Left forelimb (tissue), 1 donor: ENCODE measurements at places on chromosomes 5 and 9.

- no peak for DNase-seq
Measured at GRCh38 chr9:77582525-77582924, 65.6 kb downstream of the GNA14 start.

- DNase-seq: no peak
Measured at GRCh38 chr9:72262063-72262462, 102.9 kb downstream of the ZFAND5 start.

- no peak for DNase-seq
Measured at GRCh38 chr9:77946296-77946695, 85.3 kb downstream of the GNAQ start.

- DNase-seq: no peak
Measured at GRCh38 chr9:1354086-1354485, 303.9 kb downstream of the DMRT2 start.

- no peak for DNase-seq
Measured at GRCh38 chr5:139566611-139567010, 5.5 kb downstream of the UBE2D2 start.

- DNase-seq: no peak
Measured at GRCh38 chr9:120966013-120966369, 39.4 kb upstream of the TRAF1 start.

DNA sequence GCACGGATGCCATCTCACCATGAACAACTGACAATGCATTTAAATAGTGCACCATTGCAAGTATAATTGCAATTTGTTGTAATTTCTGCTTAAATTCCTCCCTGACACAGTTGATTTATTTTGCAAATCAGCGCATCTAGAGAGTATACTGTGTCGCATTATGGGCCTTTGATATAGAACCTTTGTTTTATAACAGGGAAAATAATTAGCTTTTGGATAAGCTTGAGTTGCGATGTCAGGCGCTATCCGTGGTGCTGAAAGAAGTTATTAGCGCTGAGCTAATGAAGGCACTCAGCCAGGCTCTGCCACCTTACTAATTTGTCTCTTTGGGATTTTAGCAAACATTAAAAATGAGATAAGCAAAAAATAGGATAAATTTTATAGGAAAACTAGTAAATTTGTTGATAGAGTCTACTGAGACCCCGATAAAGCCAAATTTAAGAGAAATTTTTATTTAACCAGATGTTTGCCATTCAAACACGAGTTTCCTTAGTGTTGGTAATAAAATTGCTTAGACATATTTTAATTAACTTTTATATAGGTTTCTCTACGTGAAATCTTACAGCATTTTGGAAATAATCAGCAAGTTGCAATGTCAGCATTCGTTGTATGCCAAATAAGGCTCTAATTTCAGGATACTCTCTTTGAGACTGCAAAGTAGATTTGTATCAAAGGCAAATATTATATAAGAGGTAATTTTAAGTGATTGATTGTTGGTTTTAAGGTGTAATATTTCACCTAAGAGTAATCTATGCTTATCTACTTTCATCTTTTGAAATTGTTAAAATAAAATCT is 355.5 kb downstream of the TLR4 start:
- DNase-seq: no peak

DNA sequence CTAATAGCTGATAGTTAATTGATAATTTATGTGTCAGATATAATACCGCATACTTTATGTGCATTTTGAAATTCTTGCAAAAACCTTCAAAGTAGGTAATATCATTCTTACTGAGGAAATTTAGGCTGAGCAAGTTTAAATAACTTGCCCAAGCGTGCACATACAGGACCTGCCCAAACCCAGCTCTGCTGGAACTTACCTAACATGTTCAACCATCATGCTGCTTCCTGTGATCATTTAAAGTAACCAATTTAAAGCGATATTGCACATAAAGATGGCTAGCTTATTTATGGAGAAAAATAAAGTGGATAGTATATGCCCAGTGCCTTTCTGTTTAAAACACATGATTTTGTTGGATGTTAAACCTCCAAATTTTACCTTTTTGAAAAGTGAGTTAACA is 4.3 kb downstream of the FAM174A start:
- no peak for DNase-seq

DNA sequence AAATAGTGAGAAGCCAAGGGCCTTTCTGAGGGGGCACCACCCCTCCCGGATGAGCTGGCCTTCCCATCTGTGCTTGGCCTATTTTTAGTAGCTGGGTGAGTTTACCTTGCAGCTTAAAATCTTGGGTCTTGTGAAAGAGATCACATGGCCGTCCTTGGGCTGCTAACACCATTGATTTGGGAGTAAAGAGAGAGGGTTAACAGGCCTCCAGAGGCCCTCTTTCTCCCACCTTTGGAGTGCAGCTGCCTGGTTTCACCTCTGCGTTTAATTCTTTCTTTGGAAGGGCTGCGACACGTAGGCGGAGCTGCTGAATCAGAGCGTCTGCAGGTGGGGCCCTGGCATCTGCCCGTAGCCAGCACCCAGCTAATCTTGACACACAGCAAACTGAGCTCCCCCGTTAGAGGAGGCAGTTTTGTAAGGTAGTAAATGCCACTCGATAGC is 12.8 kb downstream of the OLFM1 start:
- no peak for DNase-seq

DNA sequence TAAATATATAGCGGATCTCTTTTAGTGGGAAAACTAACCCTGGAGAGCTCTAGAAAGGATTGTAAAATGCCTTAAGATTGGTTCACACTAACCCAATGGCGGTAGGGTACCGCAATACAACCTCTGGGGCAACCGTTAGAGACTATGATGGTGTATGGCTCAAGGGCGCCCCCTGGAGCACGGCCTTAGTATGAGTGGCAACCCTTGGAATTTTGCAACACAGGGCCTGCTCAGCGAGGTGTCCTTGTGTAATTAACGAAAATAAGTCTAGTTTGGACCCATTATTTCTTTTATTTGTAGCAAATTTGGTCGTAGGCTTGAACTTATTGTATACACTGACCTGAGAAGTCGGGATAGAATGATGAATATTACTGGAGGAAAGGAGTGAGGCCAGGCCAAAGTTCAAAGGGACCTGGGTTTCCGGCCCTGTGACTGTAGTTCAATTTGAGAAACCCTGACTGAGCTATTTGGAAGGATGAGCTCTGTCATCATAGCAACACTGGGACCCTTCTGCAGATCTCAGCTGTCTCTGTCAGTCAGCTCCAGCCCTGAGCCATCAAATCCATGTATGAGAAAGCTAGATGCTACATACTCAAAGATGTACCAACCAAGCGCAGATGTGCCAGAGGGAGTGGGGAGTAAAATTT is 54.8 kb downstream of the CAMK4 start:
- DNase-seq: no peak

DNA sequence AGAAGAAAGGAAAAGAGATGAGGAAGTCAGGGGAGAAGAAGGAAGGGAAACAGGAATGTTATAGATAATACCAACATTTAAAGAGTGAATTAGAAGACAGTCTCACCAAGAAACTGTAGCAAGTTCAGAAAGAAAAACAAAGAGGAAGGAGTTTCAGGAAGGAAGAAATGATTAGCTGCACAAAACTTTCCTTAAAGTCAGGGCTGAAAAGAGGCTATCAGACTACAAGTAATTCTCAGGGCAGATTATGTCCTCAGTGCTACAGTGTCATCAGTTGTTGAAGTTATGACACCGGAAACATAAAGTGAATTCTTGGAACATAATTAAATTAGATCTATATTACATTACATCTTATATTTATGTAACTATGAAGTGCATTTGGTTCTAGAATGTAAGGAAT is 226.9 kb downstream of the ARRDC3 start:
- no peak for DNase-seq

DNA sequence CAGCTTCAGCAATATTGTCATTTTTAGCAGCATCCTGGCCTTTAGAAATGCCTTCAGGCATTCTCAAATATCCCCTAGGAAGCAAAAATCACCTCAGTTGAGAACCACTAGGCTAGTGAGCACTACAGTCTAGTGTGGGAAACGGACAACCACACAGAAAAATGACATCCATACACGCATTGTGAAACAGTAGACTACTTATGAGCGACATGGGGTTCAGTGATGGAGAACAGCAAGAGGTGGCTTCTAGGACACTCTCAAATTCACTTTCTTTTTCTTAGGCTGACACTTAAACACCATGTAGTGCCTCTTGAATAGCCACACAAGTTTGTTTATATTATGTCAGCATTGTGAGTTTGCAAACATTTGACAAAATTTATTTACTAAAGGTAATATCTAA is 203.0 kb downstream of the KDM4C start:
- no peak for DNase-seq

- no peak for DNase-seq
Measured at GRCh38 chr5:157273131-157273556, 7.2 kb downstream of the CYFIP2 start.

DNA sequence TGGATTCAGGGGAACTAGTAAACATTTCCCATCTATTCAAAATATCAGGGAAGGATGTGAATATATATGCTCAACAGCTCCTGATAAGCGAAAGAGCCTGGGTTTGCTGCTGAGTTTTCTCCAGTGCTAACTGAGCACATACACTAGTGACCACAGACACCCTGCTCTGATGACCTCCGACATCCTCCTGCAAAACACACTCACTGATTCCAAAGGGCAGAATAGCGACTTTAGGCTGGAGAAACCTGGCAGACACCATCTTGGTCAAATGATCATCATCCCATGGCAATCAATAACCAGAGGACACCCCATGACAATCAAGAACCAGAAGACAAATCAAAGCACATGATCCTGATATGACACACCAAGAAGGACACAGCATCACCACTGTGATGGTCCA is 9.2 kb upstream of the GADD45G start:
- DNase-seq: no peak

- DNase-seq: no peak
Measured at GRCh38 chr5:6475626-6476312, 27.1 kb downstream of the UBE2QL1 start.

- DNase-seq: no peak
Measured at GRCh38 chr9:38091310-38092199, 22.5 kb upstream of the SHB start.

DNA sequence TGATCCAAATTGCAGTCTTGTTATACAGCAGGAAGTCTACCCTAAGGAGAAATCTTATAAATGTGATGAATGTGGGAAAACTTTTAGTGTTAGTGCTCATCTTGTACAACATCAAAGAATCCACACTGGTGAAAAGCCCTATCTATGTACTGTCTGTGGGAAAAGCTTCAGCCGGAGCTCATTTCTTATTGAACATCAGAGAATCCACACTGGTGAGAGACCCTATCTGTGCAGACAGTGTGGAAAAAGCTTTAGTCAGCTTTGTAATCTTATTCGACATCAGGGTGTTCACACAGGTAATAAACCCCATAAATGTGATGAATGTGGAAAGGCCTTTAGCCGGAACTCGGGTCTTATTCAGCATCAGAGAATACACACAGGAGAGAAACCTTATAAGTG is 10.4 kb downstream of the ZNF189 start:
- DNase-seq: no peak

GRCh38 chr5:5063533-5063953 is 76.6 kb upstream of the ADAMTS16 start:
- DNase-seq: no peak

DNA sequence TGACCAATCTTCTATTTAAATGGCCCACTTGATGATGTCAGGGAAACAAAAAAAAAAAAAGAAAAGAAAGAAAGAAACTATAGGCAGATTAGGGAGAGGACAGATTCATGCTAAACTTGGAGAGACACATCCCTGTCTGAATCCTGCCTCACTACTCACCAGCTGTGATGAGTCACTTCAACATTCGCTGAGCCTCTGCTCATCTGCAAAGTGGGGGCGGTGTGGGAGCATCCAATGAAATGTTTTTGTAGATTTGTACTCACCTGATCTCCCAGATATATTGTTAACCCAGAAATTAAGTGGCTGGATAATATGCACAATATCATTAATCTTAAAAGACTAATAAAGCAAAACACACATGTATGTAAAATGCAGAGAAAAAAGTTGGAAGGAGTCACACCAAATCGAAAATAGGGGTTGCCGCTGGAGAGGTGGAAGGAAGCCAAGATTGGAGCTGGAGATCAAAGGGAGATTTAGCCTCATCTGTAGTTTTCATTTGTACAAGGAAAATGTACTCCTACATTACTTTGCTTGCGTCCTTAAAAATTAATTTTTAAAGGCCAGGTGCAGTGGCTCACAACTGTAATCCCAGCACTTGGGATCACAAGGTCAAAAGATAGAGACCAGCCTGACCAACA is 17.0 kb upstream of the ERGIC1 start:
- no peak for DNase-seq

DNA sequence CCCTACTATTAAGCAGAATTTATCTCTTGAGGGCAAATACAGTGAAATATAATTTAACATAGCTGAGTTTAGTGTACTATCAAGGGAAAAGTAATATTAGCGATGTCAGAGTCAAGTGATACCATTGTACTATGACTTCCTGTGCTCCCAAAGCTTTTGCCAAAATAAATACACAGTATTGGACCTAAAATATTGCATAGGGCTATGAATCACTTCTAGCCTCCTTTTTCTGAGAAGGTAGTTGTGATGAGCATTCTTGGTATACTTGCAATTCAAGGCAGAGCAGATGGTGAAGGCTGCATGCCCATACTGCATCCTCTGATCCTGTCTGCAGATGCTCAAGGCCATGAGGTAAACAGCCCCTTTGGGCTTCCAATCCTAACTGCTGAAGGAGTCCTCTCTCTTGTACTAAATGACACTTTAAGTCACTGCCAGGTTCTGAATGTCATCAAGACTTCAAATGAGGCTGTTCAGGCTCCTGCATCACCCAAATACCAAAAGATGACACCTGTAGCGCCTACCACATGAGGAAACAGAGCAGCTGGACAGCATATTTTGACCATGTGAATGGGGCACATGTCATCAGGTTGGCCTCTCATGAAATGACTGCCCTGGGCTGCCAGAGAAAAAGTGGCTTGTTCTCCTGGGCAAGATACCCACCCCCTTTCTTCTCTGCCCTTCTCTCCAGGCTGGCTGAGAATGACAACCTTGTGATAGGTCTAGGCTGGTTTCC is 29.7 kb upstream of the PPP2CA start:
- DNase-seq: no peak

GRCh38 chr5:91367344-91367743 is 15.8 kb downstream of the ARRDC3 start:
- DNase-seq: no peak

GRCh38 chr5:90968319-90968718 is 409.7 kb downstream of the ADGRV1 start:
- no peak for DNase-seq

- no peak for DNase-seq
Measured at GRCh38 chr5:62460578-62460983, 48.0 kb downstream of the IPO11 start.

- no peak for DNase-seq
Measured at GRCh38 chr5:53219174-53219573, 109.6 kb upstream of the MOCS2 start.

DNA sequence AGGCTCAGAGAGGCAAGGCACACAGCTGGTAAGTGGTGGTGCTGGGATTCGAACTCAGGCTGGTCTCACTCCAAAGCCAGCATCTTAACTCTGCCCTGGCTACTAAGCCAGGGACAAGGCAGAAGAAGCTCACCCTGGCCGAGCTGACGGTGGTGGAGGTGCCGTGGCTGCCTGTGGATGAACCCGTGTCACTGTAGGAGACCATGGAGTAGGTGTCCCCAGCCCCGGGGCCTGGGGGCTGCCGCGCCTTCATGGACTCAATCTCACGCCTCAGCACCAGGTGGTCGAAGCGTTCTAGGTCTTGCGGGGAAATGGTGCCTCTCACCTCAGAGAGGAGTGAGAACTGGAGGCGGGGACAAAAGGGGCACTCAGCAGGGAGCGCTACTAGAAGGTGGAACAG is 35.4 kb upstream of the AKNA start:
- DNase-seq: no peak
